WERI-Rb-1 (cell line): ENCODE measurements at places on chromosomes 11 and 22.

DNA sequence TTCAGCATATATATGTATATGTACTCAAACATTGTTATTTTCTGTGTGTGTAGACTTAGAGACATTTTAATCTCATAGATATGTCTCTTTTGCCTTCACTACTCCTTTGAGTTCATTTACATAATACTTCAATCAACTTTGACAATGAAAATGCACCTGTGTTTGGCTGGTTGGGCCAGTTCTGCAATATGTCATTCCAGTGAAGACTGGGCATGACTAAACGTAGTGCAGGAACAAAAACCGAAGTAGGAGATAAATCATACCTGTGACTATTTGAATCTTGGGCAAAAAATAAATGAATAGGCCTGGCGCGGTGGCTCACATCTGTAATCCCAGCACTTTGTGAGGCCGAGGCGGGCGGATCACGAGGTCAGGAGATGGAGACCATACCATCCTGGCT lies 640.0 kb upstream of the ANO3 start:
- no peak for DNase-seq

DNA sequence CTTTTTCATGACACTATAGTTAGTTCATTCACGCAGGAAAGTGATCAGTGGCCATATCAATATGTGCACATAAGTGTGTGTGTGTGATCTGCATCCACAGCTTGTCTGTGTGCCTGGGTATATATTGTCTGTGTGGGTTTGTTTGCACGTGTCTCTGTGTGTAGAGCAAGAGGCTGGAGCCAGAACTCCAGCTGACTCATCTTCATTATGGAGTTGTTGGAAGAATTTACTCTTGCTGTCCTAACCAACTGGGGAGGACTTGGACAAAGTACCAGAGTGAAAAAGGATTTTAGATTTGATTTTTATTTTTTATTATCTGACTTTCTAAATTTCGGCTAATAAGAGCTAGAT lies 63.9 kb downstream of the TP53I11 start:
- no peak for DNase-seq

DNA sequence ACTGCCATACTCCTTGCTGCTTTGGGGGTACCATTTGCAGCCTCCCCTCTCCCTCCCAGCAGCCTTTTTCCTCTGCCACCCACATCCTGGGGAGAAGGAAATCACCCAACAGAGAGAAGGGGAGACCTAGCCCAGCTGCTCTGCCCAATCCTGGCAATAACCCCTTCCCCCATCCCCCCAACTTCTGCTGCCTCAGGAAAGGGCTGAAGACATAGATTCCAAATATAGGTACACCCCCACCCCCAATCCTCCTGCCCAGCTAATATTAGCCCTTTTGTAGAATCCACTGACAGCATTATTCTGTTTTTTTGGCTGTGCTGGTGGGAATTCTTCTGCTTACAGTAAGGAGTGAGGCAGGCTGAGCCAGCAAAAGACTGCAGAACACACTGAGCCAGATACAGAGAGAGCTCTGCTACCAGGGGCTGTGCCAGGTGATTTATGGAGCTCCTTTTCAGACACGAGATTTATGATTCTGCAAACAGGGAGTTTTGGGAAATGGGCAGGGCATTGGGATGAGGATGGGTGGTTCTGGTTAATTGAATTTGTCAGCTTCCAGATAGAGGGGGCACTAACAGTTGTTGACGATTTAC lies 164.0 kb downstream of the TENM4 start:
- no peak for DNase-seq

- no peak for DNase-seq
Observed at GRCh38 chr11:131749101-131749500, 378.7 kb downstream of the NTM start.

DNA sequence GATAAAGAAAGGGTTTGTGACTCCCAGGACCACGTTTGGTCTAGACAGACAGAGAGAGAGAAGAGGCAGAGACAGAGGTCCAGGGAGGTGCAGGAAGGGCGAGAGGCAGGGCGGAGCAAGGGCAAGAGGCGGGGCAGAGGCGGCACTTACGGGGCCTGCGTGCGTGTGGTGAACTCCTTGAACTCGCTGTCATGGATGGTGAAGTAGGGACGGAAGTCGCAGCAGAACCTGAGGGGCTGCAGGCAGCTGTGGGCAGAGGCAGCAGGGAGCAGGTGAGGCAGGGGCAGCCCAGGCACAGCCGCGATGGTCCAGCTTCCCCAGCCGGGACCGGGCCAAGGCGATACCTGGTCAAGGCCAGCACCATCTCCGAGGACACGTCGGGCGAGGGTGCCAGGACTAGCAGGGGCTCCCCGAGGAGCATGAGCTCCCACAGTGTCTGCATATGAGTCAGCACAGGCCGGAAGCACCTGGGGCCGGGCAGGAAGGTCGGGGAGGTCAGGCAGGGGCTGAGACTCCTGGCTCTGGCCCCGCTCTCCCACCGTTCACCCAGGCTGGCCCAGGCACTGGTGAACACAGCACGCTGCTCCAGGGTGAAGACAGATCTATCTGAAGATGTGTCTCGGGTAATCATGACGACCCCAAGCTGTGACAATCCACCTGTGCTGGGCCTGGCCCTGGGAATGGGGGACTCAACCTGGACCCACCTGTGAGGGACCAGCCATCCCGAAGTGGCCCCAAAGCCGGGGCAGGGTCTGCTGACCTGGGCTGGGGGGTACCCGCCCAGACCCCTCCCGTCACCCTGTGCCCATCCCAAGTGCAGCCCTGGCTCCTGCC lies 7.2 kb upstream of the PLXNB2 start:
- no peak for DNase-seq

DNA sequence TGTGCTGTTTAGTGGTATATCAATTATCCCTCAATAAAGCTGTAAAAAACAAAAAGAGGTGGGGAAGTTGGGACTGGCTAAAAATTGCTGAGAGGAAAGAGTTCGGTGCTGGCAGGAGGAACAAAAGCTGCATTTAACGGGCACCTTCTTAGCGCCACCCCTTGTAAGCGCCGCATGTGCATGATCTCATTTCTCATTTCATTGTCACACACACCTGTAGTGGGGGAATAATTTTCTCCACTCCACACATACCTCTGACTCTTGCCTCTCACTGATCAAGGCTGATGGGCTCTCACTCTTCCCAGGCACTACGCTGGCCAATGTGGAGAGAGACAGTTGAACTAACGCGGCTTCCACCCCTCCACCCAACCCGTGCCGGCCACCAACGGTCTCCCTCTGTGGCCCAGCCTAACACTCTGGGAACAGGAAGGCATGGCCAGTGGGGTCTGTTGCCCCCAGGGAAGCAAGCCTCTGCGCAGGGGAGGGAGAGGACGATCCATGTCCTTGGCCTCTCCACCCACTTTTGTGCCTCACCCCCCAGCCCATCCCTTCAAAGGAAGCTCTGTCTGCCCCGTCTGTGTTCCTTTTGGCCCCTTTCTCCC lies 186.7 kb upstream of the SYT13 start:
- DNase-seq: no peak

DNA sequence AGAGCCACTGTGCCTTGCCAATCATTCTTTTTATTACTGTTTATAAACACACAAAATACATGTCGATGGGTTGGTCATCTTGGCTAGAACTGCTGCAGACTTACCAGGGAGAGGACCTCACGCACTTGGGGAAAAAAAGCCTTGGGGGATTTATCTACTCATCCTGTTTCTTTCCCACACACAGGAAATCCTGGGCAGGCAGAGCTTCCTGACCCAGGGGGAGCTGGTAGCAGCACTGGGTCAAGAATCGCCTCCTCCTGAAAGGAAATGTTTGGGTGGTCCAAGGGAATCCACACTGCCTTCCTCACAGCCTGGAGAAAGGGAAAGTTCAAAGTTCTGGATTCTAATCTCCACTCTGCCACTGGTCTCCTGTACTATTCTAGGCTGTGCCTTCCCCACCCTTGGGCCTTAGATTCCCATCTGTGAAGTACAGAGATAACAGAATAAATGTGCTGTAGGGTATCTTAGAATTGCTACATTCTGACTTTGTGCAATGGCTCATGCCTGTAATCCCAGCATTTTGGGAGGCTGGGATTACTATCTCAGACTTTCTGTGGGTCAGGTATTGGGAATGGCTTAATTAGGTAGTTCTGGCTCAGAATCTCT lies 31.2 kb upstream of the SMTN start:
- DNase-seq: no peak

- DNase-seq: no peak
Observed at GRCh38 chr11:94179696-94180095, 51.1 kb downstream of the PANX1 start.

- no peak for DNase-seq
Observed at GRCh38 chr11:64998141-64998540, 1.4 kb upstream of the BATF2 start.

DNA sequence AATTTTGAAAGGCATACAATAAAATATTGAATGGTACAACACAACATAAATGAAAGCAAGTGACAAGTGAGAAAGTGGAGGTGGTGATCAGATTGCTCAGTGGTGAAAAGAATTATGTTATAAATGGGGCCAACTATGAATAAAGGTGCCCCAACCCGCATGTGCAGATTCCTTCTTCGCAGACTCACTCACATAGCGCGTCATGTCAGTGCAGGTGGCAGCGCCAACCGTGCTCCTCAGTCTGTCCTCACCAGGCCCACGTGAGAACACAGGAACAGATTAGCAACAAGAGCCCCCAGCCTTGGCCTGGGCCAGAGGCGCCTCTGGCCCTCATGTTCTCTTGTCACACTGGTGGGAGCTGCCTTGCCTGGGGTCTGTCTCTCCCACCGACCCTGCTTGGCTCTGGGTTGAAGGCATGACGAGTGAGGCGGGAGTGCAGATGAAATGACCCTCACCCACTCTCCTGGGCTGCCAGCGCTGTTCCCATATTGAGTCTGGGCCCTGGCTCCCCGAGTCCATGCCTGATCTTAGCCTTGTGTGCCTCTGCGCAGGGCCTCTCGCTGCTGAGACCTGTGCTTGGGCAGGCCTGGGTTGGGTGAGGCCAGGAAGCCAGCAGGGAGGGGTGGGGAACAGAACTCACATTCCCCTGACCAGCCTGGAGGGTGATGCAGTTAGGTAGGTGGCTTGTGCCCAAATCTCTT lies 6.4 kb downstream of the ATG16L2 start:
- DNase-seq: no peak

GRCh38 chr11:69320326-69320725 lies 26.4 kb downstream of the MYEOV start:
- no peak for DNase-seq

GRCh38 chr11:783581-784015 lies 6.3 kb downstream of the CEND1 start:
- peak; percentile 95 for DNase-seq

- no peak for DNase-seq
Observed at GRCh38 chr11:20493340-20493739, 105.8 kb downstream of the PRMT3 start.

GRCh38 chr11:122165607-122166371 lies 49.8 kb upstream of the BLID start:
- DNase-seq: peak; percentile 60

GRCh38 chr11:61120706-61121191 lies 18.5 kb downstream of the CD5 start:
- peak; percentile 48 for DNase-seq

DNA sequence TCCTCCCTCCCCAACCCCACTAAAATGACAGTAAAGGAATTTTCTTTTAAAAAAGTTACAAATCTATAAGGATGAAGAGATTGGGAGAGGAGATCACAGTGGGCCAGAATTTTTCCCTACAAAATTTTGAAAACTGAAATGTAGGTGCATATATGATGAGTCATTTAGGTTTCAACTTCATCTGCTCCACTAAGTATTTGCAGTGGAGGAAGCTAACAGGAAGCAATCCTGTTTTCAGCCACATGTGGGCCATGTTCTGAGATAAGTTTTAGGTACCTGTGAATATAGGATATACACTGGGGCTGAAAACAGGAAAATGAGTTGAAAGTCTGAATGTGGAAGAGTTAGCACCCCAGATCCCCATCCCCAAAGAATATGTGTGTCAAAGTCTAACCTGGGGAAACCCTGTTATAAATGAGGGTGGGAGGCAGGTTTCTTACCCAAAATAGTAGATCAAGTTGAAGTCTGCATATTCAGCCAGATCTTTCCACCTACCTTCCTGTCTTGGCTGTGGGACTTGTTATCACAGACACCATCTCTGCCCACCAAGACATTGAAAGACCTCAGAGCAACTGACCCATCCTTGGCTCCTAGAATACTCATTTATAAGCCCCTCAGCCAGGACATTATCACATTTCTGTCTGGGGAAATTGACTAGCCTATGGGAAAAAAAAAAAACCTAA lies 87.3 kb downstream of the PACS1 start:
- DNase-seq: no peak

DNA sequence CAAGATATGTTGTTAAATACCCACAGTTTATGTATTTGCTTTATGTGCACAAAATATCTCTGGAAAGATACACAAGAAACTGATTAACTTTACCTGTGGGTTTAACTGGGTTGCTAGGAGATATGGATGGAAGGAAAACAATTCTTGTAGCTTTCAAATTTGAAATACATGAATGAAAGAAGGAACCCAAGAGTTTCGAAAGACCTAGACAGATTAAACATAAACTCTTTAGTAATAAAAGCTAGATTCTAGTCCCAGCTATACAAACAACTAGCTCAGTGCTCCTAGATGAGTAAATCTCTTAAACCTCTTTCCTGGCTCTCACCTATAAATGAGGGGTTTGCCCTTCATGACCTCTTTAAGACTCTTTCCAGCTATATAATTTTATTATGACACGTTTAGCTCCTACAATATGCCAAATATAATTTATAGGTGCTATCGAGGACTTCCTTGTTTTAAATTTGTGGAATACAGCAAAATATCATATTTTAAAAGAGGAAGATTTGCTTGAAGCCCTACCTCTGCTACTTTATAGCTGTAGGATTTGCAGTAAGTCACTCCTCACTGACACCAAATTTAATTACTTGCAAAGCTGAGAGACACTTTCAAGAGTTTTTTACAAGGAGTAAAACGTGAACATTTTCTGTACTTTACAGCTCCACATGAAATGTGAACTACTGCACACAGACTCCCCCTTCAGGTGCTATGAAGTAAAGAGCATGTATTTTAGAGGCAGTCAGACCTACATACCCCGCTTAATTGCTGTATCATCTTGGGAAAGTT lies 50.7 kb downstream of the RRAS2 start:
- DNase-seq: no peak

- DNase-seq: no peak
Observed at GRCh38 chr11:27696115-27696514, 4.1 kb downstream of the BDNF start.
